ENCODE measurements at places on chromosomes 16 and 17.
A peak's percentile ranks its signal among the peaks of the same experiment; 100 is the strongest.

DNA sequence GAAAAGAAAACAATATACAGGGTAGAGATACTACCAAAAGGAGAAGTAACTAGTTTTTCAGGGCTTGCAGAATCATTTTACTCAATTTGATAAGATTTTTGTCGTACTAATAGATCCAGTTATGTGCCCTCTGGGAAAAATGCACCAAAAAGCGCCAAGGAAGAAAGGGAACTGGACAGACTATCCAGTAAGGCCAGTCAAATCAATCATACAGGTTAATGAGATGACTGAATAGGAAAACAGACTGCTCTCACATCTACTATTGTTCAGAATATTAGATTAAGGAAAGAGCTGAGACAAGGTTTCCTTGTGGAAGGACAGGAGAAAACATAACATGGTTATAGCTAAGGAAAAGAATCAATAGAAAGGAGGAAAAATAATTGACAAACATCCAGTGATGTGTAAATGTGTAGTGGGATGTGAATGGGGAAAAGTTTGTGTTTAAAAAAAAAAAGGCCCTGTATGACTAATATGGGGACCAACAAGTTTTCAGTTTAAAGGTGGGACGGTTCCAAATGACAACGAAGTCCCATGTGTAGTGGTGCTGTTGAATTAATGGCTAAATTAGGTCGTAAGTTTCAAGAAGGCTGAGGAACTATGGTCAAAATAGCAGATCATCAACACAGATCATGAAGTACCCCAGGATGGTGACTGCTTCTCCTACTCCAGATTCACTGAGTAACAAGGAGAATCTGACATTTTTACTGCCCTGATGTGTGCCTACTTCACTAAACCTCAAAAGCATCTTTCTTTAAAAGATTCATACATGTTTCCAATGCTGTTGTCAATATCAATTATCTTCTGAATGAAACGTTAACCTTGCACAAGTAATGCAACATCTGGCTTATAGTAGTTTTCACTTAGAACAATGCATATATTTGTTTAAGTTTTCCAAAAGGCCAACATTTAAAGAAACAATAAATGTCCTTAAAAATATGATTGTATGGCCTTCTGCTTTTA lies 40.7 kb downstream of the BRIP1 start:
- no peak for DNase-seq

GRCh38 chr17:2194889-2195335 lies 108.7 kb downstream of the SMG6 start:
- peak; percentile 29 for DNase-seq

GRCh38 chr17:7340179-7340578 lies 3.9 kb downstream of the ACAP1 start:
- no peak for DNase-seq

GRCh38 chr17:63361182-63361581 lies 84.9 kb downstream of the CYB561 start:
- no peak for DNase-seq

- DNase-seq, result no peak
Measured at GRCh38 chr16:11224894-11225676, 30.9 kb downstream of the SOCS1 start.

- no peak for DNase-seq
Measured at GRCh38 chr16:81261049-81261648, 22.7 kb downstream of the BCO1 start.

- DNase-seq, result peak; percentile 27
Measured at GRCh38 chr16:12868169-12868568, 33.2 kb upstream of the SHISA9 start.

DNA sequence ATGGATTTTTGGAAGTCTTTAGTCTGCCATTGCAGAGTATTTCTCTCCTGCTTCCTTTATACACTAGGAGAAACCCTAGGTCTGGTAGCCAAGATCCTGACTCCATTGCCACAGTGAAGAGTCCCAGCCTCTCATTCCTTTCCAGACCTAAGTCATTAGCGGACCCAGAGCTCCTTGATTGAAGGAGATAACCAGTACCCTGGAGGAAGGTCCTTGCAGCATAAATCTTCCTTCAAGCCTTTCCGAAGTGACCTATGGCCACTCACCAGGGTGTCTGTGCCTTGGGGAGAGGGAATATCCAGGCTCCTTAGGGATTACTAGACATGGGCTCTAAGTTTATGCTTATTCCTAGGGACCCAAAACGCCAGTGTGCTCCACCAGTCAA lies 35.8 kb downstream of the BCL7C start:
- no peak for DNase-seq

DNA sequence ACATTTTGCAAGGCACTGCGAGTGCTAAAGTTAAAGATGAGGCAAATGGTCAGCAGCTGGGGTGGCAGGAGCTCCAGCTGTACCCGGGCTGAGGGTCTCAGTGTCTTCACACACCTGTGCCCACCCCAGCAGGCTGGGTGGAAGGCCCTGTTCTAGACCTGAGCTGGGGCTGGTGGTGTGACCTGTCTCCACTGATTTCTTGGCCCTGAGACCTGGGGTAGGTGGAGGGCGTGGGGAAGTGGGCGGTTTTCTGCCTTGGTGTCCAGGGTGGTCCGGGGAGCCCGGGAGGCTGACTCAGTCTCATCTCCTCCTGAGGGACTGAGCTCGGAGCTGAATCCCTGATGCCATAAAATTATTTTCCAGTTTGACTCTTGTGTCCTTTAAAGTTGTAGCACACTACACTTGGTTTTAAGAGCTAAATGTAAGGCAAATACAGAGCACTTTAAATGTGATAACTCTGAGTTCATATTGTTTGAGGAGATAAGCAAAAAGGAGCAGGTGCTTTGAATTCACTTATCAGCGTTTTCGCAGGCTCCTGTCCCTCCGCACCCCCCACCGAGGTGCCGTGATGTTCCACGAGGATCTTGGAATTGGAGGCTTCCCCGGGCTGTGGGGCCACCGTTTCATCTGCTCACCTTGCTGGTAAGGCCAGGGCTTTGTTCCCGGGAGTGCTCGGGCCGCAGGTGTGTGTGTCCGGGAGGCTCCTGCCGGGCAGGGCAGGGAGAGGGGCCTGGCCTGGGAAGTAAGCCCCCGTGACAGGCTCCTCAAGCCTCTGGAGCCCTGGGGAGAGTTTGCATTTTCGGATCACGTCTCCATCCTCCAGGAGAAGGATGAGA lies 117.0 kb downstream of the AATF start:
- no peak for DNase-seq

- no peak for DNase-seq
Measured at GRCh38 chr17:69898601-69899000, 176.4 kb upstream of the KCNJ16 start.

DNA sequence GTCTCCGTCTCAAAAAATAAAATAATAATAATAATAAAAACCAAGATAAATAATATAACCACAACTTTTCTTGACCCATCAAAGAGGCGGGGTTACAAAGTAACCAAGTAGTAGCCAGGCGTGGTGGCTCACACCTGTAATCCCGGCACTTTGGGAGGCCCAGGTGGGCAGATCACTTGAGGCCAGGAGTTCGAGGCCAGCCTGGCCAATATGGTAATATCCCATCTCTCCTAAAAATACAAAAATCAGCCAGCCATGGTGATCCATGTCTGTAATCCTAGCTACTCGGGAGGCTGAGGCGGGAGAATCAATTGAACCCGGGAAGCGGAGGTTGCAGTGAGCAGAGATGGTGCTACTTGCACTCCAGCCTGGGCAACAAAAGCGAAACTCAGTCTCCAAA lies 45.3 kb downstream of the ADCY9 start:
- no peak for DNase-seq

DNA sequence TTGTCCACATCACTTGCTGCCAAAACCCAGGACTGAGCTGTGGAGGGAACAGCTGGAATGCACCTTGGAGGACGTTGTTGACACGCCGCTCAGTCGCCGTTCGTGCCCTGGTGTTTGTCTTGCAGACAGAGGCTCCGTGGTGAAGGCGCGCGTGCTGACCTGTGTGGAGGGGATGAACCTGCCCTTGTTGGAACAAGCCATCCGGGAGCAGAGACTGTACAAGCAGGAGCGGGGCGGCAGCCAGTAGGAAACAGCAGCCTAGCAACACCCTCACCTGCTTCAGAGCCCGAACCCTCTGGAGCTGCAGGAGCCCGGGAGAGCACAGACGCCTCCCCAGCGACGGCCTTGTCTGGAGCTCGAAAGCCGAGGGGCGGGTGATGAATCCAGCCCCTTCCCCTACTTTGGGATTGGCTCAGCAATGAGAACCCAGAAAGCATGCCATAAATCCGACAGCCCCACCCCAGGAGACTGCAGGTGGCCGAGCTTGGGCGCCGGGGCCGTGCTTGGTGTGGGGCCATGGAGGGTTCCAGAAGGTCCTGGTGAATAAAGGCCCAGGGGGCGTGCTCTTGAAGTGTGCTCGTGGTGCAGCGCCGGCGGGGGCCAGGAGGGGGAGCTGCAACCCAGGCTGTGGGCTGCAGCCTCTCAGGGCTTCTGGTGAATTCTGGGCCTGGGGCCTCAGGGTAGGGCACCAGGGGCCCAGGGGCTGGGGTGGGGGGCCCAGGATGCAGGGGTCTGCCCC lies 470 bp upstream of the CDK3 start:
- no peak for DNase-seq

DNA sequence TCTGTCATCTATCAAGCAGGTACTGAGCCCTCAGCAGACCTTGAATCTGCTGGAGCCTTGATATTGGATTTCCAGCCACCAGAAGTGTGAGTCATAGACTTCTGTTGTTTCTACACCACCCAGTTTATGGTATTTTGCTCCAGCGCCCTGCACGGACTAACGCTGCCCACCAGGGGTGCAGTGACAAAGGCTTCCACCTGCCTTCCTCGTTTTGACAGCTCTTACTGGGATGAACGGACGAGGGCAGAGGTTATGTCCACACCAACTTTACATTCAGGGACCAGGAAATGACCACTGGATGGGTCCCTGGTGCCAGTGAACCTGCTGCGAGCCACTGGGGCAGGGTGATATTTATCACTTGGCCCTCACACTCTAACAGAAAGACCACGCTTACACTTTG lies 66.6 kb upstream of the CBX4 start:
- peak; percentile 6 for DNase-seq

DNA sequence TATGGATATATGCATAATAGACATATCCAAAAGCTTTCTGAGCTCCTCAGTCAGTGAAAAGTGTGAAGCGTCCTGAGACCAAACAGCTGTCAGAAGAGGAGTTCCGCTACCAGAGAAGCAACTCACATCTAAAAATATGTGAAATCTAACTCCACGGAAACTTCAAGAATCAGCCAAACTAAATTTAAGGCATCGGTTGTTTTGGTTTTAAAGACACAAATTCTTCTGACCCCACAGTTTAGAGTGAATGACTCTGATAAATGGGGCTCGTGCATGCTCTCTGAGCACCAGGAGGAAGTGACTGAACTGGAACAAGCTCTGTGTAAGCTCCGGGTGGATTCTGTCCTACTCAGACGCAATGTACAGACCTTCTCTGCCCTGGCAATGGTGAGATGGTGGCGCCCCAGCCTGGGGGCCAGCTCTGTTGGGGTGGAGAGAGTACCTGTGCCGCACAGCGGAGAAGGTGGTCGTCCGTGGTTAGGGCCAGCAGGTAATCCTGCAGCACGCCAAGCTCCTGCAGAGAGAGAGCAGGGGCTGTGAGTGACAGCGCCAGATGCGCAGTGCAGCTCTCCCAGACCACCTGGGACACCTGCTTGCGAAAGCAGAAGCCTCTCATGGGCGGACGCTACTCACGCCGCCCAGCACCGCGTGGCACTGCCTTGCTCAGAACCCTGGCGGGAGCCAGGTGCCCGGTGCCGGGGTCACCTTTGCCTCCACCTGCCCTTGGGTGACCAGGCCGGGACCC lies 44.4 kb upstream of the ATP2A3 start:
- no peak for DNase-seq

GRCh38 chr17:52235516-52235915 lies 77.0 kb upstream of the CA10 start:
- DNase-seq, result no peak

GRCh38 chr17:16286009-16286946 lies 67.0 kb downstream of the CENPV start:
- no peak for DNase-seq

DNA sequence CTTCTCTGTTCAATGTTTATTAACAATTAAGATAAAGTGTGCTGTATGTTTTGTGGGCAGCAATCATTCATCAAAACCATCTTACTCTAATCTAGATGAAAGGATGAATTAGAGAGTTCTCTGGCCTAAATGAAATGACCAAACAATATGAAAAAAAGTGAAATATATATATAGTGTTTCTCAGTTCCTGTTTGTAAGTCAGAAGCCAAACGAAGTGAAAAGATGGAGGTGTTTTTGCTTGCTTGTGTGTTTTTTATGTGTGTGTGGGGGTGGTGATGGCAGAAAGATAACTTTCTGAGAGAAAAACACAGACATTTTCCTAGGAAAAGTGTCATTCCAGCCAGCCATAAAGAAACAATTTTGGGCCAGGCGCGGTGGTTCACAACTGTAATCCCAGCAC lies 138.6 kb downstream of the CDH8 start:
- no peak for DNase-seq

DNA sequence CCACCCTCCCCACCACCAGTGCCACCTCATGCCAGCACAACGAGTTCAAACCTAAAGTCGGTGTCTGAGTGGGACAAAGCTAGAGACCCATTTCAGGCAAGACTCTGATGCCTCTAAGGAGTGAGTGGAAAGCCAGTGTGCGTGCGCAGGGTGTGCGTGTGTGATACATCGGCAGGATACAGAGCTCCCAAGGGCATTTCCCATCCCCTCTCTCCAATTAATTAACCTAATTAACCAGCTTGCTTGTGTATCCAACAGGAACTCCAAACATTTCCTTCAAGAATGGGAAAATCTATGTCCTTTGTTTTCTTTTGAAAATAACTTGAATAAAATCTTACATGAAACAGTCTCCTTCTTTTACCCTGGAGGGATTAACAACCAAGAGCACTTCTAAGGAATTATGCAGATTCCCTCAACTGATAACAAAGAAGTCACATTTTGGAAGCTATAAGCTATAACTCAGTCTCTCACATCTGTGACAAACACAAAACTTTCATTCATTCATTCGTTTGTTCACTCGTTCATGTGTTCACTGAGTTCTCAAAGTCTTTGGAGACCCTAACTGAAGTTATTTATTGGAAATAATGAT lies 9.9 kb downstream of the ATPAF2 start:
- DNase-seq, result no peak

All from NCI-H2171 treated with DMSO at 0.1 percent for 48 hours (cell line).